Activated naive CD8-positive, alpha-beta T cell treated with anti-CD3 and anti-CD28 coated beads, Interleukin-2, amount 10 ng/mL, durations not matched to agents 7 days and 5 days (primary cell): ENCODE measurements at places on chromosomes 3 and 15.
A peak's percentile ranks its signal among the peaks of the same experiment; 100 is the strongest.

- no peak for DNase-seq
Observed at GRCh38 chr15:94229591-94230369, 1.6 kb upstream of the MCTP2 start.

DNA sequence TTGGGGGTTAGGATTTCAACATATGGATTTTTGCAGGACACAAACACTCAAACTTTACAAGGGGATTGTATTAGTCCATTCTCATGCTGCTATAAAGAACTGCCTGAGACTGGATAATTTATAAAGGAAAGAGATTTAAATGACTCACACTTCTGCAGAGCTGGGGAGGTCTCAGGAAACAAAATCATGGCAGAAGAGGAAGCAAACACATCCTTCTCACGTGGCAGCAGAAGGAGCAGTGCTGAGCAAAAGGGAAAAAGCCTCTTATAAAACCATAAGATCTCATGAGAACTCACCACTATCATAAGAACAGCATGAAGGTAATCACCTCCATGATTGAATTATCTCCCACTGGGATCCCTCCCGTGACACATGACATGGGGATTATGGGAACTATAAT, 1183.1 kb downstream of the ZPLD1 start:
- DNase-seq: no peak

- no peak for DNase-seq
Observed at GRCh38 chr3:167976516-167977361, 119.0 kb downstream of the GOLIM4 start.

- no peak for DNase-seq
Observed at GRCh38 chr3:101381809-101382208, 61.4 kb upstream of the IMPG2 start.

GRCh38 chr15:58632789-58633188, 116.7 kb downstream of the ADAM10 start:
- DNase-seq: no peak

DNA sequence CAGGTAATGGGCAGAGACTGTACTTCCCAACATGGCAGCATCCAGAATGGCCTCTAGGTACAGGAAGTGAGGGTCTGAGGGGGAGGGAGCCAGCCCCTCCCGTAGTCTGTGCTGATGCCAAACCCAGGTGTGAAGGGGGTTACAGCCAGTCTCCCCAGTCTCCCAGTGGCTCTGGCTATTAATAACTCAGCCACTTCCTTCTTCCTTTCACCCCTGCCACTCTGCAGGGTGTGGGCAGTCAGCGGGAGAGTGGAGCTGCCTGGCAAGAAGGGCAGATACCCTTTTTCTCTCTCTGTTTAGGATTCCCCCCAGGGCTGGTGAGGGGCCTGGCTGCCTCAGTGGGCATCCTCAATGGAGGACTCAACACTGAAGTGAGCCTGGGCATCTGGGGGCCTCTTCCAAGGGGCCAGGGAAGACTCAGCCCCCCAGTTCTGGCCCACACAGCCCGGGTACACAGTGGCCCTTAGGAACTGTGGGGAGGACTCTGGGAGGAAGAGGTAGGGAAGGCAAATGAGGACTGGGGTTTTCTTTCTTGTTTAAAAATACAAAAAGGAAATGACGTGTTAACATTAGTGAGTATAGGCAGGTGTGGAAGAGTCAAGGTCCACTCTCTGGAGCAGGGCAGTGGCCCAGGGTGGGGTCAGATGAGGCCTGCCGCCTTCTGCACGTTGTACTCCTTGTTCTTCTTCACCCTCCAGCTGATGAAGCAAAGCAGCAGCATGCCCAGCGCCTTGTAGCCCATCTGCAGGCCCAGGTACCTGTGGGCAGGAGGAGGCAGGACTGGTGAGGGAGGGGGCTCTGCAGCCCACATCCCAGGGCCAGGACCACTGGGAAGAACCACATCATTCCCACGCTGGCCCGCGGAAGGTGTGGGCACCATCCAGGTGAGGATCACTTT, 38.6 kb upstream of the RAB6B start:
- no peak for DNase-seq

DNA sequence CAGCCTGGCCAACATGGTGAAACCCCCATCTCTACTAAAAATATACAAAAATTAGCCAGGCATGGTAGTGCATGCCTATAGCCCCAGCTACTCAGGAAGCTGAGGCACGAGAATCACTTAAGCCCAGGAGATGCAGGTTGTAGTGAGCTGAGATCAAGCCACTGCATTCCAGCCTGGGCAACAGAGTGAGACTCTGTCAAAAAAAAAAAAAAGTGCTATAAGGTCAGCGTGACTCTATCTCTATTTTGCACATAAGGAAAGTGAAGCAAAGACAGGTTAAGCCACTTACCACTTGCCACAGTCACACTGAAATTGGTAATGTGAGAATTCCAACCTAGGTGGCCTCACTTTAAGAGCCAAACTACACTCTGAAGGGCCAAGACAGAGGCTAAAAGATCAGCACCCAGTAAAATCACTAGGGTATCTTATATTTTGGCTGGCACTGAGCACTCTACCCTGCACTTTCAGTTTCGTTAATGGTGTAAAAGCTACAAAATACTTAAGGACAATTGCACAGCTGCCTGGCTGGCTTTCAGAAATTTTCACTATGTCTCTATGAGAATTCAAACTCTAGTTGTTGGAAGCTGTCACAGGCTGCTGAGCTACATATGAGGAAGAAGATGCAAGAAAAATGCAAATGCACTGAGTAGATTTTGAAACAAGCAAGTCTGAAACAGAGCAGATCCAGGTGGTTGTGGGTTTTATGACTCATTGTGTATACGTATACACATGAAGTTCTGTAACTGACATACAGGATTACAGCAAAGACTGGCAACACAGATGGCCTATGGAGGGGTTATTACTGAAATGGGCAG, 32.7 kb downstream of the TRANK1 start:
- no peak for DNase-seq

DNA sequence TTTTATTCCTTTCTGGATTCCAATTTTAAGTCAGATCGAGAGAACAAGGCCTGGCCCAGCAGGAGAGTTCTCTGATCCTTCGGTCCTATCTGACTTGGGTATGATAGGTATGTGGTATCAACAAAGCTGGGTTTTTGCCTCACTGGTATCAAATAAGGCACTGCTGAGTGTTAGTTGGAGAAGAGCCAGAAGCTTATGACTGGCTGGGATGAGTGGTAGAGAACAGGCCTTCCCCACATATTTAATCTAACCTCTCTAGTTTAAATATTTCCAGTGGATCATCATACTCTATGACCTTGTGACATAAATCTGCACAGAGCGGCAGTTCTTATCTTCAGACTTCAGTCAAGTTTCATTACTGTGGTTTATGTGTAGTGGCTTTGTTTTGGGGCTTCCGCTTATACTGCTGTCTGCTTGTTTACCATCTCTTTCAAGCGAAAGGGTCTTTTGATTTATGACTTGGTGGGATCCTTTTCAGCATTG, 164.5 kb downstream of the PTPRG start:
- no peak for DNase-seq

- no peak for DNase-seq
Observed at GRCh38 chr3:110995461-110996231, 76.0 kb upstream of the NECTIN3 start.

DNA sequence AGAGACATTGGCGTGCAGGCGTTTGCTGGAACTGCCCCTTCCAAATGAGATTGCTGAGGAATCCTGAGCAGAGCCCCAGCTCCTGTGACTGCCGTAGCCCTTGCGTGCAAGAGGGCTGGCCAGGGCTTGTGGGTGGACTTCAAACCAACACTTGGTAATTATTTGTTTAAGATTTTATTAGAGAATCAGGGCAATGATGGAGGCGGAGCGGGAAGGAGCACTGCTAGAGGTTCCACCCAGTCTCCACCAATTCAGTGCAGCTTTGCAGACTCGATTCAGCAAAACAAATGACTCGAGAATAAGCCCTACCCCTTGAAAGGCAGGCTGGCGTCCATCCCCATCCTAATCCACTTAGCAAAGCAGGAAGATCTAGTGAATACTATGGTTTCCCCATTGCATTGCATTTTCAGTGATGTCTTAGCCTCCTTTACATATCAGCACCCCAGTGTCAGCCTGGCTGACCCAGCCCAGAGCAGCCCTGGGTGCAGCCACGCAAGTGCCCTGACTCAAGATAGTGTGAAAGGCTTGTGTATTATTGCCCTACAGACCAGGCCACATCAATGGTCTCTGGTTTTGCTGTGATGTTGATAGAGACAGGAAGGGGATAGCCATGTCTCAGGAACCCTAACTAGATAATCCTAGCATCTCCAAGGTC, 26.0 kb downstream of the GLDN start:
- DNase-seq: no peak

DNA sequence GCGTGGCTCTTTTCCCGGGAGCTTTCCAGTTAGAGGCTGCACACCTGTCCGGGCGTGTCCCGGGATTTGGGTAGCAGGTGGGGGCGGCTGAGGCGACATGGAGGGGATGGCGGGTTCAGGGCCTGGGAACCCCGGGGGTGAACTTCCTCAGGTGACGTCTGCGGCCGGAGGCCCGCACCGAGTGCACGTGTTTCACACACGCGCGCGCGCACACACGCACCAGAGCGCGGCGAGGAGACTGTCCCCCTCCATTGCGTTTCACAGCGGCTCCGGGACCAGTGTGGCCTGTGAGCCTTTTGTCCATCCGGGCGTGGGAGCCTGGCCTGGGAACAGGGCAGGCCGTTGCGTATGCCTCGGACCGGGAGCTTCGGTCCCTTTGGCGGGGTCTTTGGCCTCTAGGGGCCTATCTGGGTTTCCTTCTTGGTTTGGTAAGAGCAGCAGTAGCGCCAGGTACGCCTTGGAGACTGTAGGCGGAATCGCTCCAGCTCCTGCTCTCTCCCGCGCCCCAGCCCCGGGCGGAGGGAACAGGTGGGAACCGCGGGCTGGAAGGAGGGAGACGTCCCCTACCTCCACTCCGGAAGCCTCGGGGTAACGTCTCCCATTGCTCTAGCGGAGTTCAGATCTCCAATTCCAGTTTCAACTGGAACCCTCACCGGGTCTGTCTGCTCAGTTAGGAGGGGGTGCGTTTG, 220.0 kb downstream of the MEIS2 start:
- DNase-seq: peak; percentile 24

GRCh38 chr3:59660376-59660775, 610.6 kb upstream of the CFAP20DC start:
- no peak for DNase-seq

DNA sequence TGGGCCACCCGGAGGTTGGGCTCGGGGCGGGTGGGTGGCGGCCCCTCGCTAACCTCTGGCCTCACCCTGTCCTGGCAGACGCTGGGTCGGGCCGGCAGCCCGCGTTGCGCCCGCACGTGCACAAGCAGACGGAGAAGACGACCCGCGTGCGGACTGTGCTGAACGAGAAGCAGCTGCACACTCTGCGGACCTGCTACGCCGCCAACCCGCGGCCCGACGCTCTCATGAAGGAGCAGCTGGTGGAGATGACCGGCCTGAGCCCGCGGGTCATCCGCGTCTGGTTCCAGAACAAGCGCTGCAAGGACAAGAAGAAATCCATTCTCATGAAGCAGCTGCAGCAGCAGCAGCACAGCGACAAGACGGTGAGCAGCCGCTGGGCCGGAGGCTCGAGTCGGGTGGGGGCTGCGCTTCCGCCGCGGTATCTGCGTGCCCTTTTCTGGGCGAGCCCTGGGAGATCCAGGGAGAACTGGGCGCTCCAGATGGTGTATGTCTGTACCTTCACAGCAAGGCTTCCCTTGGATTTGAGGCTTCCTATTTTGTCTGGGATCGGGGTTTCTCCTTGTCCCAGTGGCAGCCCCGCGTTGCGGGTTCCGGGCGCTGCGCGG, 3.7 kb downstream of the ISL2 start:
- DNase-seq: peak; percentile 63

DNA sequence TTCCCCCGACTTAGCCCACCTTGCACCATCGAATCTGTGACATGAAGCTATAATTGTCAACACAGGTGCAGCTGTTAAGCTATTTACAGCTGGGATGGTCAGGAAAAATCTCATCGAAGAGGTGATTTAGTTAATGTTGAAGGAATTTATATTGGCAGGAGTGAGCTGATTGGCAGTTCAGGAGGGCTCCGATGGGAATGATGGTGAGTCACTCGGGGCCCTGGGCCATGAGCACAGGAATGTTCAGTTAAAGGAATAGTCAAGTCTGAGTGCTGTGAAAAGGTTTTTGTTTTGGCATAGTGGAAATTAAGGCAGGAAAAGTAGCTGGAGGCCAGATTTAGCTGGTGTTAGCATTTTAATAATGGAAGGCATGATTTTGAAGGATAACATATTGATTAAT, 95.7 kb downstream of the OXSM start:
- no peak for DNase-seq

DNA sequence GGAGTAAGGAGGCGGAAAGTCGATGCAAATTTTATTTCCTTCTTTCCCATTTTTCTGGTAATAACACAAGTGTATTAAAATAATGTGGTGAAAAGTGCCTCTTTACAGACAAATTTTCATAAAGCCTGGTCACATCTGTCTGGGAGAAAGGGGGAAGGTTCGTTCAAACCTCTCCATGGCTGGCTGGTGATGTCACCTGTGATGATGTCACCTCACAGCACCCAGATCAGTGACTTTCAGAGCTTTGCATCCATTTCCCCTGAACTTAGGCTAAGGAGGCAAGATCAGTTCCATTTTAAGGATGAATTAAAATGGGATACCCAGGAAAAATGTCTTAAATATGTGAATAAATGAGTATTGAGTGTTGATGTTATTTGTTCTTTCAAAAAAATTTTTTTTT, 34.1 kb downstream of the ATP10A start:
- no peak for DNase-seq

GRCh38 chr3:49940667-49941249, 808 bp downstream of the RBM6 start:
- no peak for DNase-seq

- no peak for DNase-seq
Observed at GRCh38 chr15:77775373-77775772, 142.7 kb upstream of the LINGO1 start.

DNA sequence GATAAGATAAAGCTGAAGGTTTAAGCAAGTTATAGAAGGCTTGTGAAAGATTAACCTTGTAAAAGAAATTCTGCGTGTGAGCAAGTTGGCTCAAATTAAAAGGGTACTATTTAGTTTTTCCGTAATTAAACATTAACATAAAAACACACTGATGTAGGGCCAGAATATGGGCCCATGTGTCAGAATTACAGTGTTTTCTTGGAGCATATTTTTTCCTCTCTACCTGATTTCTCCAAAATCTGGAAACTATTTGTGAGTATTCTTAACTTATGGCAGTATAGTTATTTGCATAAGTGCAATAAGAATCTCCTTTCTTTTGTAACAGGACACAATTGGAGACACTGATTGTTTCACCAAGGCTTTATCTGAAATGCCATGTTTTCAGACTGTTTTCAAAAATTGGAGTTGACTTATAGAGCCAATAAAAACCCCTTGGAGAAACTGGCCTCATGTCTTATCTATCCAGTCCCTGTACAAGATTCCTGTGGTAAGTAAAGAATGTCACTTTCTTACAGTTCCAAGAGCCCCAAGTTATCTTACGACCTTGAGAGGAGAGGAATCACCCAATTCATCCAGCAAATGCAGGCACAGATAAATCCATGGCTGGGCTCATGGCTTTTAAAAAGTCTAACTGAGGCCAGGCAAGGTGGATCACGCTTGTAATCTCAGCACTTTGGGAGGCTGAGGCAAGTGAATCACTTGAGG, 47.8 kb upstream of the P2RY1 start:
- no peak for DNase-seq

GRCh38 chr3:185961675-185962232, 23.9 kb upstream of the TRA2B start:
- DNase-seq: no peak
